Stimulated activated CD8-positive, alpha-beta memory T cell treated with anti-CD3 and anti-CD28 coated beads, Interleukin-15, amount 100 ng/mL, for 48 hours (primary cell): ENCODE measurements at places on chromosomes 4 and X.

DNA sequence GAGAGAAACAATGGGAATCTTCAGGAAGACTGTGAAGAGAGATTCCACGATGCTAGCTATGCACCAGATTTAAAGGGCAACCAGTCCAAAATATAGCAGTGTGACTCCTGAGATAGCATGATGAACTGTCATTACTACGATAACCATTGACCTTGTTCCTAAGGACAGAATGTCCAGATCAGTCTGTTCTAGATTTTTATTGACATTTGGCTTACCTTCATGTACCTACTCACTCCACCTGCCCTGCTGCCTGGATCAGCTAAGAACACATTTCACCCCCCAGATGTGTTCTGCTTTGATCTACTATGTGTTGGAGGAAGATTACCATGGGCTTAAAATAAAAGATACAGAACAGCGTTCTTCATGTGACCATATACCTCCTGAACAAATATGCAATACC, 50.1 kb downstream of the ELF2 start:
- DNase-seq, result no peak

DNA sequence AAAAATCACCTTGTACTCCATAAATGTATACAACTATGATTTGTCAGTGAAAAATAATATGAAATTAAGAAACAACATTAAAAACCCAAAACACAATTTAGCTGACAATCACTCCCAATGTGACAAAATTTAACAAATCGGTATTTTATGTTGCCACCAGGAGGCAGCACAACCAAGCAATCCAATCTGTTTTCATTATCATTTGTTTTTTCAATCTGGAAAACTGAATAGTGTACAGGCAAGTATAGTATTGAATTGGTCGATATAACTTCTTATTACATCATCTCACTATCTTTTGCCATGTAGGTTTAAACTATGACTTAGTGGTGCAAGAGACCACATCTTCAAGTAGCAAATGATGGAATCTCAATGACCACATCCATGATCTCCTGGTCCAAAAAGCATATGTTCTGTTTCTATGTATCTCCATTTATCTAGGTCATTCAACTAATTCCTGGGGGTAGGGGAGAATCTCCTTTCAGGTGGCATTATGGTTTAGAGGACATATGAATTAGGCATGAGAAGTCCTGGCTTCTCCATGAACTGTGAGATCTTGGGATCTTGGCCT, 112.9 kb upstream of the AGA start:
- DNase-seq, result no peak

DNA sequence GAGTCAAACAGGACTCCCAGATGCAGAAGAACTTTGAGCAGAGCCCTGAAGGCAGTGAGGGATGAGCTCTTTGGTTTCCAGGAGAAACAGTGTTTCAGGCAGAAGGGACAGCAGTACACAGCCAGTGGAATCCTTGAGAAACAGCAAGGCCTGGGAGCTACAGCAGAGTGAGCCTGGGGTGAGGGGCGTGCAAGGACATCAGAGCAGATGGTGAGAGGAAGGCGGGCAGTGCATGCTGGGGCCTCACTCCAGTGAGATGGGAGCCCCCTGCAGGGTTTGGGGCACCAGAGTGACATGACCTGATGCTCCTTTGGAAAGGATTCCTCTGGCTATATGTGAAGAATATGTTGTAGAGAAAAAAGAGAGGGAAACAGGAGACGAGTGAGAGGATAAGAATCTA, 98.1 kb upstream of the EGFL6 start:
- DNase-seq, result no peak

DNA sequence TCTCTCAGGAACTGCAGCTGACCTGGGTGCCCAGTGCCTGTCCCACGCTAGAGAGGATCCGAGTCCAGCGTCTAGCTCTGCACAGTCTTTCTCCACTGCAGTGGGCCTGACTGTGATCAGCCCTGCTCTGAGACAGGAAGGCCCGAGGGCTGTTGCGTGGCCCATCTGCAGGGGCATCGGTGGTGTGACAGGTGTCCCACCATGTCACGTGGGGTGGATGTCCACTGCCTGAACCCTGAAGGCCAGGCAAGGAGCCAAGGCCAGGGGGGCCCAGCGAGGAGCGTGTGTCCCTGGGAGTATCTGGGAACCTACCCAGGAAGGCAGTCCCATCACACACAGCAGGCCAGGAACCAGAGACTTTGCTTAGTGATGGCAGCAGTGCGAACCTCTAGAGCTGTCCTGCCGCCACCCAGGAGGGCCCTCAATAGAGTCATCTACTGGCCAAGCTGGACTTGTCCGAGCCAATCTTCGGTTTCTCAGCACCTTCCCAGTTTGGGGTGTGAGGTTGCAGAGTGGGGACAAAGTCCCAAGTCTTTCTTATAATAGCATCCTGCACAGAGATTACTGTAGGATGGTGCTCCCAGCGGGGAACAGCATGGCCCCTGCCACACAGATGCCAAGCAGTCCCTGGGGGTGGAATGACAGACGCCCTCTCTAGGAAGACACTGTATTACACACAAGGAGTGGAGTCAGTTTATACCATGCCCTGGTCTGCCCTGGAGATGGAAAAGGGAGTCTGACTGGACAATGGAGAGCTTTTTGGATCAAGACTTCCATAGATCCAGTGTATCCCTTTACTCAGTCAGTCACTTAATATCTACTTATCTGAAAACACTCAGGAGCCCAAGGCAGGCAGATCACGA, 38.3 kb downstream of the DCTD start:
- DNase-seq, result no peak

DNA sequence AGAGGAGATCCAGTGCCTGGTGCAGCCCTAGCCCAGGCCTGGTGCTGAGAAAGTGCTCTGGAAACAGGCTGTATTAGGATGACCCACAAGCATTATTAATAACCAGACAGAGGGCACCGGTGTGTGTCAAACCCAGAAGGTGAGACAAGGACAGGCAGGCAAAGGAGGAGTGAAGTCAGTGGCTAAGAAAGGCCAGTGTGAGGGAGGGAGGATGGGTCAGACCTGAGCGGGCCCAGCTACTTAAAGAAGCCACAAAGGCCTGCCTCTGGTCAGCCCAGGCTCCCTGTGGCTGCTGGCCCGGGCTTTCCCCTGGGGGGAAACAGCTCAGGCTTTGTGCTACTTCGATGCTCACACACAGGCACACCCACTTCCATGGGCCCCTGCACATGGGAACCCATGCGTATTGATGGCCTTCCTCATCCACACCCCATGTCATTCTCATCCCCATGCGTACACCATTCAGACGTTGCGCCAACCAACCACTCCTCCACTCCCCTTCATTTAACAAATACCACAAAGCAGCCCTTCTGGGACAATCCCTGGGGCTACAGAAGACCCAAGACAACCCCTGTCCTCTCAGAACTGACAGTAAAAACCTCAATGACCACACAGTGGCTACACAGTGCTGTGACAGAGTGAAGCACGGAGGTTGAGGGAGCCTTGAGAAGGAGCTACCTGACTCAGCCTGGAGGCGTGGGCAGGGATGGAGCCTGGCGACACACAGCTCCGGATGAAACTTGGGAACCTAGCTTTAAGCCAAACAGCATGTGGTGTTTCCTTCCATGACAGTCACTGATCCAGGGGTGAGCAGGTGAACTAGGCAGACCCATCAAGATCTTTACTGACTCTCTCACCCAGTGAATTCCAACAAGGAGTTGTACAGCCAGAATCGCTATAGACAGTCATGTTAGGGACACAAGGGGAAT, 24.9 kb upstream of the MTM1 start:
- DNase-seq, result no peak

- no peak for DNase-seq
Observed at GRCh38 chr4:78621395-78621794, 69.8 kb downstream of the ANXA3 start.

GRCh38 chrX:40866893-40867292, 131.6 kb upstream of the MED14 start:
- DNase-seq, result no peak

GRCh38 chr4:167779864-167780263, 312.5 kb upstream of the ANXA10 start:
- DNase-seq, result no peak

DNA sequence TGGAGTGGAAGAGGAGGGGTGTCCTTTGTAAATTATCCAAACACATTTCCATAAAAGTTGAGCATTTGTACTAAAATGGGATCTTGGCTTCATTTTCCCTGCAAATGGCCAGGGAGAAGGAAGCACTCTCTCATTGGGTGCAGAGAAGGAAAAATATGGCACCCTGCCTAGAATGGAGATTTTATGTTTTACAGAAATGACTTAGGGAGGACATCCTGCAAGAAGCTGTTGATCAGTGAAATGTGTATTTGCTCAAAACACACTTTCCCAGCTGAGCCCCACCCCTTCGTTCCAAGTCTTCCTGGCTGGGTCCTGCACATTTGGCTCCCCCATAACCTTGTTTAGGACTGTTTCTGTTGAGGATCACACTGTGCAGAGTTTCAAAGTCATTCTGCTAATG, 213.5 kb upstream of the TAPT1 start:
- DNase-seq, result no peak

GRCh38 chr4:106299977-106300376, 16.0 kb downstream of the TBCK start:
- no peak for DNase-seq

DNA sequence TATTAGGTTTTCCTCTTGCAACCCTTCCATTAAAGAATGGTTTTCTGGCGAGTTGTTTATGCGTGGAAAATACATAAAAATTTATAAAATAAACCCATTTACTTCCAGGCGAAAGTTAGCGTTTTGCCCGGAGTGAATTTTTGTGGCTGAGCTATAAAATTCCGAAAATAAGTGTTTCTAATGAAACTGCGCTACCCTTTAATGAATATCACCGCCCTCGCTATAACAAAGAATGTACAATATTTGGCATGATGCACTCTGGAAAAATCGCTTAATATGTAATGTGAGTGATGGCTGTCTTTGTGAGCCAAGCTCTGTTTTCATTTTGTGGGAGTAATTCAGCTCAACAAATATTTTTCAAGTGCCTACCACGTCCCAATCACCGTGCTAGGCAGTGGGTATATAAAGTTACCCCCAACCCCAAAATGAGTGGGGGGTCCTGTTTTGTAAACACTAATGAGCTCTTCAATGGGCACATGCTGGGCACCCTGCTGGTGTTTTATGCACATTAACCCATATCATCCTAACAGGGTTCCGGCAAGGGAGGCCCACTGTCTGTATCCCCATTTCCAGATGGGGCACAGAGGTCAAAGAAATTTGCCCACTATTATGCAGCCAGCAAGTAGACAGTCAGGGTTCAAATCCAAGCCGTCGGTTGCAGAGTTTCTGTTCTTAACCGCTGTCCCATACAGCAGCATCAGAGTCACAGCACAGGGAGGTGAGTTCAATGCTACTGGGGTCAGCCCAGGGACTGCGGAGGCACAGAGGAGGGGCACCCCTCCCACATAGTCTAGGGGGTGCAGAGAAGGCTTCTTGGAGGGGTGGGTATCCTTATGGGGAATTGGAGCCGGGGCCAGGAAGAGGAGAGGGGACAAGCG, 65.7 kb upstream of the STX18 start:
- no peak for DNase-seq

GRCh38 chr4:152534541-152535359, 1.1 kb downstream of the FBXW7 start:
- DNase-seq, result no peak

- DNase-seq, result no peak
Observed at GRCh38 chr4:91222014-91222413, 1081.8 kb upstream of the GRID2 start.

- no peak for DNase-seq
Observed at GRCh38 chr4:185513489-185514181, 21.7 kb downstream of the PDLIM3 start.

DNA sequence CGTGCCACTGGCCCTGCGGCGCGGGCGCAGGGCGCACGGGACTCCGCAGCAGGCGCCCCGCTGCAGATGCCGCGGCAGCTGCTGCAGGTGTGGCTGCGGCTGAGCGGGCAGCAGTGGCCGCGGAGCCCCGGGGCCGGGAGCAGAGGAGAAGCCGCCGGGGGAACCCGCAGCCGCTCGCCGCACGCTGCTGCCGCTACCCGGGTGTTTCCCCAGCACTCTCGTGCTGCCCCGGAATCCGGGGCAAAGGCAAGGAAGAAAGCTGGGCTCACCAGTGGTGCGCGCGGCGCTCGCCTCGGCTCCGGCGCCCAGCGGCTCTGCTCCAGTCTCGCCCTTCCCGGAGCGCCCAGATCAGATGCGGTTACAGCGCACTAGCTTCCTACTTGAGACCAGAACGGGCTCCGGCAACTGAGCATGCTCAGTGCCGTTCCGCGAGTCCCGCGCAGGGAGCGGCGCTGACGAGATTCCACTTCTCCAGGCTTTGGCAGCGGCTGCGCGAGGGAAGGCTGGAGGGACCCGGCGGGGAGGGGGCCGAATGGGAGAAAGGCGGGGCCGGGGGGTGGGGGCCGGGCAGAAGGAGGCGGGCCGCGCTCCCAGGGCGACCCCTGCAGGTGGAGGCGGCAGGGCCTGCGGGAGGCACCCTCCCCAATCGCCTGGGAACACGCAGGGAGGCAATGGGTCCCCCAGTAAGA, at the start of gene APBB2:
APBB2 (minus strand) TSS at position 407 of the 689 bp plus-strand sequence. CDS start 181,288 bp downstream, outside the sequence.
- no peak for DNase-seq

DNA sequence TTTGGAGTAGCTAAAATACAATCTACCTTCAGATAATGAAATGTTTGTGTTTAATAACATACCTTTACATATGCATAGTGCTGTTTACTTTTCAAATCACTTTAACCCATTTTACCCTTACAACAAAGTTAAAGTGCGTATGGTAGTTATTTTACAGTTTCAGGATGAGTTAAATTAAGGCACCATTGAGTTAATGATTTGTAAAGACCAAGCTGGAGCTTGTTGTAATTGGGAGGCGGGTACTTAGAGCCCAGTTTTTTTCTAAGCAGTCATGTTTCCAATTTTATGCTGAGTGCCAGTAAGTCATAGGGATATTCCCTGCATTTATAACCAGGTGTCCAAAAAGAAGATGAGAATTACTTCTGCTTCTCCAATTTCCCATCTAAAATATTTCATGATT, 84.2 kb upstream of the NRK start:
- DNase-seq, result no peak

DNA sequence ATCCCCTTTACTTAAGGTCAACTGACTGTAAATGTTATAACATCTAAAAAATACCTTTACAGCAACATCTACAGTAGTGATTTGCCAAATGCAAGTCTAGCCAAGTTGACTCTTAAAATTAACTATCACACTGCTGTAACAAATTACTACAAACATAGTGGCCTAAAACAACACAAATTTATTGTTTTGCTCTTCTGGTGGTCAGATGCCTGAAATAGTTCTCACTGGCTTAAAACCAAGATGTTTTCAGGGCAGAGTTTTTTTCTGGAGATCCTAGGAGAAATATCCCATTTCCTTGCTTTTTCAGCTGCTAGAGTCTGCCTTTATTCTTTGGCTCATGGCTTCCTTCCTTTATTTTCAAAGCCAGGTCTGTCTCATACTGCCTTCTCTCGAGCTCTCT, 120.5 kb downstream of the ADGRL3 start:
- DNase-seq, result no peak

GRCh38 chr4:183448436-183448835, 4.0 kb downstream of the CDKN2AIP start:
- no peak for DNase-seq
